Left ventricle myocardium inferior (tissue), 1 donor: ENCODE measurements at places on chromosomes 1 and 21.

- no peak for DNase-seq
Measured at GRCh38 chr1:25137106-25137505, 95.2 kb downstream of the SYF2 start.

DNA sequence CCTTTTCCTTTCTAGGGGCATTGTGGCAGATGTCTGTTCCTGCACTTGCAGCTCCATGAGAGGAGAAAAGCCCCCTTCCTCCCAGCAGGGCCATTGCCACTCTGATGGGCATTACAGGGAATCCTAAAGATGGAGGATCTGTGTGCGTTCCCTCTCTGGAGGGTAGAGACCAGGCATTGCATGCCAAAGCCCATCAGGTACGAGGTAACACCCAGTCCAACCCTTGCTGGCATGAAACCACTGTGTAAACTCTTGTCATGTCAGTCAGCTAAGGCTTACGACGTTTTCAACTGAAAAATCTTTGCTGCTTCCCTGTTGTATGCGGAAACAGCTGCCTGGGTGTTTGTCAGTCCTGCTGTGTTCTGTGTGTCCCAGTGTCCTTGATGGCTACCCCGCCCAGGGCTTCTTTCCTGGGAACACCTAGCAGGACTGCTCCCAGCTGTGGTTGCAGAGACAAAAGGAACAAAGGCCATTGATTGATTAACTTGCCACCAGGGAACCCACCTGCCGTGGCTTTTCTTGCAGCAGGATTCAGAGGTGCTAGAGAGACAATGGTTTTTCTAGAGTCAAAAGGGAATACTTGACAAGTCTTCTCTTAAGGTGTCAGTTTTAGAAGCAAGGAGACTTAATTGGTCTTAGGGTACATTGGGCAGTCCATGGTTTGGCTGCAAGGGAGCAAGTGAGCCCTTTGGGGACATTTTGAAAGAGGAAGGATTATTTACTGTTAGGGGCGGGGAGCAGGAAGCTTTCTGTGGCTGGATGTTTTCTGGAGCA is 24.6 kb downstream of the B3GALT5 start:
- no peak for DNase-seq

- DNase-seq: no peak
Measured at GRCh38 chr1:95171270-95172245, 54.4 kb downstream of the TLCD4 start.

GRCh38 chr1:39816415-39817090 is 27.9 kb upstream of the BMP8B start:
- DNase-seq: peak; percentile 69

DNA sequence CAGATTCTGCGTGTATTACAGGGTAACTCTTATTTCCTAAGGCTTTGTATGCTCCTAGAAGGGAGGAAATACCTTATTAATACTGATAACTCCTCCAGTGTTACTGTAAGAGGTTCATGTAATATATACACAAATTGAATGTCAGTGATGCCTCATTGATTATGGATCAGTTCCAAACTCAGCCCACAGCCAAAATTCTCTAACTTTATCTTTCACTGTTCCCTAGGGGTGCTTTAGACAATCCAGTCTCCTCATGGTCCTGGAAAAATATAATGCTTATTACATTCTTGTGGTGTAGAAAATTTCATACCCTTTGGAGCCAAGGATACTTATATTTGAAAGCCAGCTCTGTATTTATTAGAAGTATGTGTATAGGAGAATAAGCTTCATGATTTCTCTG is 73.0 kb downstream of the NGF start:
- no peak for DNase-seq

GRCh38 chr1:212313616-212314015 is 28.4 kb downstream of the PPP2R5A start:
- no peak for DNase-seq

DNA sequence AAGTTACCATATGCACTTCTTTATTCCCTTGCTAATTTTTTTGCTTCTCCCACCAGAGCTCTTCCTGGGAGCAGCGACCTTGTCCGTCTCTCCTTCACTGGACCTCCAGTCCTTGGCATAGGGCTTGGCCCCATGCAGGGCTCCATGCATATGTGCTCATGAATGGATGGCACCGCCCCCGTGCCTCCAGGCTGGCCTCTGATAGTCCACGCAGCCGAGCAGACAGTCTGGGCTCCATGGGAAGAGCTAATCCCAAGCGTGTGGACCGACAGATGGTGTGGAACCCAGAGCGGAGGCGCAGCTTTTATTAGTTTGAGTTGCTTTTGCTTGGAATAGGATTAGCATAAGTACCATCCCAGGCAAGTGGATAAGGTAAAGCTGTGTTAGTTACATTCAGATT is 41.8 kb downstream of the CDCP2 start:
- DNase-seq: no peak

DNA sequence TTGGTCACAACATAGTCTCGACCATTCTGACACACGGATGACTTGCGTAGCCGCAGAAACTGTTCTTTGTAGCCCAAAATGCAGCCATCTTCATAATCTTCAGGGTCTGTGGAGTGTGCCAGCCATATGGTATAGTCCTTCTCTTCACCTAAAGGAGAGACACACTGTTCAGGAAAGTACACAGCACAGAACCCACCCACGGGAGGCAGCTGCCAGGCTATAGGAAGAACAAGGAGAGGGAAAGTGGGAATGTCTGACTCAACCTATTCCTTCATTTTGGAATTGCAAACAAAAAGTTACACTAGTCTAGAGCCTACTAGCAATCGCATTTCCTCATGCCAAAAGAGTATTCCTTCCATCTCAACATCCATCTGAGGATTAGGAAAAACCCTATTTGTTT is 16.2 kb upstream of the MYBPHL start:
- DNase-seq: no peak

DNA sequence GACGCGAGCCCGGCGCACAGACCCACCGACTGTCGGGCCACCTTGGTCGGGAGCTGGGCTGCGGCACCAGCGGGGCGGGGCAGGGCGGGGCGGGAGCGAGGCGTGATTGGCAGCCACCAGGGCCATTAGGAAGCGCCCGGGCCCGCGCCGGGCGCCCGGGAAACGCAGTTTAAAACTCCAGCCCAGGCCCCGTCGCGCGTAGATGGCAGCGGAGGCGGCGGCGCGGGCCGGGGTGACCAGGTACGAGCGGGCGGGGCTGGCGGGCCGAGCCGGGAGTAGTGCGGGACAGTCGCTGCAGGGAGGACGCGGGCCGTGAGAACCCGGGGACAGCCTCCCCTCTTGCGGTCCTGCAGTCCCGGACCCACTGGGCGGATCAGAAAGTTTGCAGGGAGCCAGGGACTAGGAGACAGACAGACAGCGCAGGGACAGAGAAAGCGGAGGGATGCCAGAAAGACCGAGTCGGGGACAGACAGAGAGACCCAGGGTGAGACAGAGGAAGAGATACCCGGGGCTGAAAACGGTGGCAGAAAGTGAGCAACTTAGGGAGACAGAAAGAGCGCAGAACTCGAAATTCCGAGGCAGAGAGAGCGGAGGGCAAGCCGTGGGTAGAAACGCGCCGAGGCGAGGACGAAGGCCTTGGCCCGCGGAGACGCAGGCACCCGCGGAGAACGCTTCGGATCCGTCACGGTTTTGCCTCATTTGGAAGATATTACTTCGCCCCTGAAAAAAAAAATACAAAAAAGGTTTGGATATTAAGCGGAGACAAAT is at the start of gene DMBX1:
Gene DMBX1 (plus strand): TSS at position 199 of the 768 bp plus-strand sequence. CDS start 17,175 bp downstream, outside the sequence.
- DNase-seq: no peak

DNA sequence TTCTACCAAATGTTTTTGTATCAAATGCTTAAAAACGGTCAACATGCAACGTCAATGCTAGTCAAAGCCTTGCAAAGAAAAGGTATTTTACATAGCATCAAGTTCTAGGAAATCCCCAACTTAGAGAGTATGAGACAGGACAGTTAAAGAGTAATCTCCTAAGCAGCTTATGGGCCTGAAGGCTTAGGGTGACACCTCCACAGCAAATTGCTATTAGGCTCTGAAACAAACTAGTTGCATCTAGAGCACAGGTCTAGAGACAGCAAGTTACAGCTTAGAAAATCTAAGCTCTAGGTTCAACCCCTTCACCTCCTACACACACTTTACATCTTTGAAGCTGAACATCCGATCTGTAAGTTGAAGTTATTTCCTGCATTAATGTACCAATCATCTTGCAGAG is 13.7 kb downstream of the PABPC4 start:
- DNase-seq: no peak

GRCh38 chr1:109792056-109792831 is 28.5 kb upstream of the EPS8L3 start:
- peak; percentile 64 for DNase-seq

DNA sequence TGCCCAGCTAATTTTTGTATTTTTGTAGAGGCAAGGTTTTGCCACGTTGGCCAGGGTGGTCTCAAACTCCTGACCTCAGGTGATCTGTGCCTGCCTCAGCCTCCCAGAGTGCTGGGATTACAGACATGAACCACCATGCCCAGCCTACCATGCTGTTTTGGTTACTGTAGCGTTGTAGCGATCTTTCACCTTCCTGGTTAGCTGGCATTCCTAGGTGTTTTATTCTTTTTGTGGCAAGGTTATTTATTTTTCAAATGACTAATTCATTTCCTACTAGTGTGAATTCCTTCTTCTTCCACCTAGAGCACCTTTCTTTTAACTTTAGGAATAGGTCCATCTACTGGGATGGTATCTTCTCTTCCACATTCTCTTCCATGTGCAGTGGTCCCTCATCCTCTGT is 29.3 kb downstream of the TMEM200B start:
- no peak for DNase-seq

- no peak for DNase-seq
Measured at GRCh38 chr1:112836642-112837041, 119.4 kb downstream of the SLC16A1 start.

DNA sequence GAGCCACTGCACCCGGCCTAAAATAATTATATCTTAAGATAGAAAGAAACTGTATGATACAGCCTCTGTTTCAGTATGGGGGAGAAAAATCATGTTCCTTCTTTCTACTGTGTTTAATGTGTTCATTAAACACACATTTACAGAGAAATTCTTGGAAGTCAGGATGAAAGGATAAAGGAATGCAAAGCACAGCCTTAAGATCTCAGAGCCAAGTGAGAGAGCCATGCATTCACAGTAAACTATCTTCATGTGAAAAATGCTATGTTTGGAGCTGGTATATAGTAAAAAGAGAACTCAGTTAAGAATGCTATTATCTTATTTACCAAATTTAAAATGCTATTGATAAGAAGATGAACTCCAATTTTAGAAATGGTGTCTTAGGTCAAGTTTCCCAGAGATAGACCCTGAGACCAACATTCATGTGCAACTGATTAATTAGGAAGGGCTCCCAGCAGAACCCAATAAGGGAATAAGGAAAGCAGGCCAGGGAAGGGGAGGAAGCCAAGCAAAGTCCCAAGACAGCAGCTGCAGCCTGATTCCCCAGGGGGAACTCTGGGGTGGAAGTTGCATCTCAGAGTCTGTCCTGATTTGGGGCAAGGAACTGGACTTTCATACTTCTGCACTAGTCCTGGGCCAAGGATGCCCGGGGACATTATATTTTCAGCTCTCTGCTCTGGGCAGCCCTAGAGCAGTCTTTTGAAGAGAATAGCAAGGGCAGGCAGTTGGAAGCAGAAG is 130.0 kb upstream of the ZNF648 start:
- no peak for DNase-seq

DNA sequence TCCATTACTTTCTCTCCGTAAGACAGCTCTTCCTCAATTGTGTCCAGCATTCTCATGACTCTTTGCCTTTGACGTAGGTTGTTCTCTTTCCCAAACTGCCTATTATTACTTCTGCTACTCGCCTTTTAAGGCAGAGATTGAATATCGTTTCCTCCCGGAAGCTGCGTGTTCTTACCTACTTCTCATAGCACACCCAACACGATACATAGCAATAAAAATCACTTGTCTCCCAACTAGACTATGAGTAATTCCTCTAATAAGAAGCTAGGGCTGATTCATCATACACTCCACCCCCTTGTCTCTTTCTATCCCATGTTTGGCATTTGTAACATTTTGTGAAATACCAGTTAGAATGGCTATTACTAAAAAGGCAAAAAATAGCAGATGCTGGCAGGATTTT is 55.8 kb upstream of the SGIP1 start:
- no peak for DNase-seq

- no peak for DNase-seq
Measured at GRCh38 chr1:183697814-183698590, 44.9 kb upstream of the APOBEC4 start.

DNA sequence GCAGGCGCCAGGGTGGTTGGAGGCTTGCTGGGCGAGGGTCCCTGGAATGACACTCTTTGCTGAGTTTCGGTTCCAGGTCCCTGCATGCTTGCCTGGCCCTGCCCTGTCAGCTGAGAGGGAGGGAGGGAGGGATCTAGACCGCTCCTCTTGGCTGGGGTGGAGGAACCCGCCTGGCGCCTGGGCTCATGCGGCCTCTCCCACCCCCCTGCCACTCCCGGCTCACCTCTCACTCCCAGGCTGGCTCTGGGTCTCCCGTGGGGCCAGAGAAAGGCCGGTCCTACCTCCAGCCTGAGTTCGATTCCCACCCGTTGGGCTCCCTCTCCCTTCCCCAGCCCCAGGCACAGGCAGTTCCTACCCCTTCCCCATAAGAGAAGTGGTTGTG is 19.0 kb upstream of the IFNLR1 start:
- no peak for DNase-seq

- DNase-seq: no peak
Measured at GRCh38 chr1:82321794-82322193, 521.1 kb downstream of the ADGRL2 start.

GRCh38 chr1:151061704-151062103 is 1.5 kb downstream of the MLLT11 start:
- no peak for DNase-seq

- no peak for DNase-seq
Measured at GRCh38 chr1:155940993-155941844, at the start of gene RXFP4. Gene RXFP4, plus strand, starts transcription at chr1:155941638. Its CDS starts 72 bp downstream, at chr1:155941710.

DNA sequence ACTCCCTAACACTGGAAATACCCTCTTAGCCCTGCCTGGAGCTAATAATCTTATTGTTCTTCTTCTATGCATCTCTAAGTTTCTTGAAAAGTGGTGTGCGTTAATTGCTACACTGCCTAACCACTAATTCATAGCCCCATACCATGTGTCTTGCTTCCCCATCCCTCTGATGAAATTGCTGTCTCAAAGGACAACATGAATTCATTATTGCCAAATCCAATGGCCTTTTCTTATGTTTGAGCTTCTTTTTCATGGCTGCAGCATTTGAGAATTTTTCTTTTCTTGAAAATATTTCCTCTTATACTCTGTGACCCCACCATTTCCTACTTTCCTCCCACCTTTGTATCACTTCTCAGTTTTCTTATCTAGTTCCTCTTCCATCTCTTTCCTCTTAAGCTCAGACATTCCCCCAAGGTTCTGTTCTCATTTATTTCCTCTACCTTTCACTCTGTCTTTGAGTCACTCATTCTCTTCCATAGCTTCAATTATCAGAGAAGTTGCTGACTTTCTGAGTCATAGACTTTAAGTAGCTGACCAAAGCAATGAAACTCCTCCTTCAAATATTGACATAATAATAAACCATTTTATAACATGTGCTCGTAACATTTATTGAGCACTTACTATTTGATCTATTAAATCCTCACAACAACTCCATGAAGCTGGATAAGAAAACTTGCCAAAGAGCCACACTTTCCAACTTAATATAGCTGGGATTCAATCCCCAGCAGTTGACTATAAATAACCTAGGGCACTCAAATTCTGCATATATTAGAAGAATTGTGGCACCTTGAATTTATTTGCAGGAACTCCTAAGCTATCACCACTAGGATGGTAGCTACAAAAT is 35.5 kb upstream of the ATP6V1G3 start:
- DNase-seq: no peak

- DNase-seq: no peak
Measured at GRCh38 chr1:41318135-41318534, 43.1 kb upstream of the FOXO6 start.

GRCh38 chr1:177278626-177279390 is 108.0 kb downstream of the BRINP2 start:
- no peak for DNase-seq

GRCh38 chr1:218659911-218660677 is 315.0 kb downstream of the TGFB2 start:
- DNase-seq: no peak
